Femur (tissue), 1 donor: ENCODE measurements at places on chromosomes 7 and 10.

- no peak for DNase-seq
These were observed 59.0 kb downstream of the DOCK1 start for GRCh38 chr10:126964190-126964589.

GRCh38 chr7:116258734-116259133, 48.4 kb downstream of the TES start:
- DNase-seq = peak; percentile 42

DNA sequence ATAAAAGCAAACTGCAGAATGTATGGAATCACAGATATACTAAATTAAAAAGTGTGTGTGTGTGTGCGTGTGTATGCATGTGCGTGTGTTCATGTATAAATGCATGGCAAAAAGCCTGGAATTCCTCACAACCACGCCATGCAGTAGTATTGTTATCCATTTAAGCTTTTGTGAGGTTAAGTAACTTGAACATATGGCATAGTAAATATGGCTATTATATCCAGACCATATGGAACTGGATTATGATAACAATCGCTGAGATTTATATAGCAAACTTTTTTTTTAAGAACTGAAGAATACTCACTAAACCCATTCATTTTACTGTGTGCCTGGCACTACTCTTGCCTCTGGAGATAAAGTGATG, 22.3 kb upstream of the NANOS1 start:
- no peak for DNase-seq

- no peak for DNase-seq
These were observed 30.4 kb downstream of the PDLIM1 start for GRCh38 chr10:95260397-95260881.

- no peak for DNase-seq
These were observed 762.4 kb downstream of the REEP3 start for GRCh38 chr10:64283621-64284020.

DNA sequence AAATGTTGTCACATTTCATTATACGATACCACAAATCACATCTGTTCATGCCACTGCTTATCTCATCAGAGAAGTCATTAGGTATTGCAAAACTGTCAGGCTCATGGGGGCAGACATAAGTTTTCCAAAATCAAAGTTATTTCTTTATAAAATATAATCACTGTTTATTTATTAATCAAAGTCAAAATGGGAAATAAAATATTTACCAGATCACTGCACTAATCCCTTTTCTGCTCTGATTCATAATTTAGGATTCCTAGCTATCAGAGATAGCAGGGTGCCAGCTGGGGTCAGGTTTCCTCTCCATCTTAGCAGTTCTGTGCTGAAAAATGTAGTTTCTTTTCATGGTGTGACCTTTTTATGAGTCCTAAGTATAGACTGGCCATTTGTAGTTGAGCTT, 117.7 kb upstream of the LANCL2 start:
- DNase-seq = no peak

- DNase-seq = no peak
These were observed 305.7 kb downstream of the BMPER start for GRCh38 chr7:34211018-34211417.

GRCh38 chr7:2527505-2528467, 8.2 kb downstream of the LFNG start:
- DNase-seq = peak; percentile 29
